ENCODE measurements at places on chromosomes 7 and 10. TPM values are rescaled to one million over a fixed set of nuclear protein-coding genes. Genes with fewer than 3 reads are reported as not detected.

Gene SYT15
- total RNA-seq, result 0.51 TPM

Gene TDRD1
- total RNA-seq, result under 0.01 TPM

Gene CALHM3
- not detected for total RNA-seq

Gene ADRA2A
- total RNA-seq, result not detected

Gene USP6NL
- total RNA-seq, result 27.1 TPM

Gene STRIP2
- total RNA-seq, result 2.7 TPM

Gene IGFBP1
- 0.47 TPM for total RNA-seq

Gene APBB1IP
- 0.17 TPM for total RNA-seq

Gene KRIT1
- 67.0 TPM for total RNA-seq
